ENCODE measurements at places on chromosomes 2 and 18.

DNA sequence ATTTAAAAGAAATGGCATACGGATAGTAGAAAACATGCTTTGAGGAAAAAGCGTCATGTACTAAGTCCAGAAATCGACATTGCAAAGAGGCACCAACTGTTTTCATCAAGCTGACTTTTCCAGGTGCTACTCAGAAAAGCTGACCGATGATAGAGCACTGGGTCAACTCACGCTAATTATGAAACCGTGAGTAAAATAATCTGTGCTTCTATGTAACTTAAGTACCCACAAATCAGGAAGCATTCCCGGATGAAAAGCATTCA is 353 bp upstream of the NUP35 start:
- DNase-seq, result peak; percentile 86

- DNase-seq, result no peak
These were observed 69.5 kb downstream of the INPP4A start for GRCh38 chr2:98514096-98514639.

- no peak for DNase-seq
These were observed 81.1 kb downstream of the SH3BP4 start for GRCh38 chr2:235032949-235033348.

DNA sequence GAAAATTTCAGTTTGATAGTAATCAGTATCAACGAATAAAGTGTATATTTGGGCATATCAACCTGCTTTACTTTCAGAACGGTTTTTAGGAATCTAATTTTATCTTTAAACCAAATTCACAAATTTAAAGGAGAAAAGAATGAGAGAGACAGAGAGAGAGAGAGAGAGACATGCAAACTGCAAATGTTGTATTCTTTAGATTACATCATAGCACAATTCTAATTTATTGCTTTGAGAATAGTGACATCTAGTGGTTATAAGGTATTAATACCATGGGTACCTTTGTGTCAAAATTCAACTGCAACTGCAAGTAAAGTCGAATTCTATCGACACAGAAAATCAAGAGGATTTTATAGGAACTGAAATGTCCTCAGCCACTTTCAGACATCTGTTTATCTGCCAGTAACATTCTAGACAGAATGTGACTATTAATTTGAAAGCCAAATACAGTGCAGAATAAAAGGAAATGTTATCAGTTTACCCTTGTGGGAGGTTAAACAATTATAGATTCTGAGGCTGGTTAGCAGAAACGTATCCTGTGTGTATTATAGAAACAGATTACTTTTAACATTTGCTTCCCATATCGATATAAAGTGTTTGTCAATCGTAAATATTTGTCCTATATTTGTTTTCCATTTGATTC is 529.8 kb upstream of the VRK2 start:
- DNase-seq, result peak; percentile 48

DNA sequence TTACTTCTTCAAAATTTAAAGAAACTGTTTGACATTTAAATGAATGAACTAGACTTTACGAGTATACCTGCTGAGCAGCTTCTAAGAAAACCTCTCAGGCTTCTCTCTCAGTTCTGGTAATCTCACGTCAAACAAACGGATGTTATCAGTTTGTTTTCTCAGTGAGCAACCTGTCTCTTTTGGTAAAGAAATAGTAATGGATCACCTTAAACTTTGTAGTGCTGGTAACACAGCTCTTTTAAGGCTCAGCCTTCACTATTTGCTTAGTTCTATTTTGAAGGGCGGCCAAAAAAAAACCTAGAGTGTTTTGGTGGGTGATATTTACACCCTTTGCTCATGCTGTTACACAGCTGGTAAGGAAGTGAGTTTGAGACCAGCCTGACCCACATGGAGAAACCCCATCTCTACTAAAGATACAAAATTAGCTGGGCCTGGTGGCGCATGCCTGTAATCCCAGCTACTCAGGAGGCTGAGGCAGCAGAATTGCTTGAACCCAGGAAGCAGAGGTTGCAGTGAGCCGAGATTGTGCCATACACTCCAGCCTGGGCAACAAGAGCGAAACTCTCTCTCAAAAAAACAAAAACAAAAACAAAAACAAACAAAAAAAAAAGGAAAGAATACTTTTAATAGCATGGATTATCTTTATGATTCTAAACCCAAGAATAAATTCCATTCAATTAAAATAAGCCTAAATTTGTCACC is 15.9 kb downstream of the FN1 start:
- DNase-seq, result no peak

DNA sequence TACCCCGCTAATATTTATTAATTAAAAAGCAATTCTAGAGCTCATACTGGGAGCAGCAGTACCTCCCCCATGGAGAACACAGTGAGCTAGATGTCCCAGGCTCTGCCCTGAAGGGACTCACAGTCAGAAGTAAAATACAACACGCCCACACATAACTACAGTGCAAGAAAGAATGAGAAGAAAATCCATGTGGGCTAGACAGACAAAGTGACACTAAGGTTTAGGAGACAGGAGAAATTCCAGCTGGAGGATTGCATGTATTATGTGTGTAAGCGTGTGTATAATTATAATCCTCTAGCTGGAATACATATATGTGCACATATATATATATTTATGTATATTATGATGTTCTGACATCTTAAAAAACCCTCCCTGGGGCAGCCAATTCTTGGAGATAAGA is 15.7 kb downstream of the SOWAHC start:
- DNase-seq, result no peak

DNA sequence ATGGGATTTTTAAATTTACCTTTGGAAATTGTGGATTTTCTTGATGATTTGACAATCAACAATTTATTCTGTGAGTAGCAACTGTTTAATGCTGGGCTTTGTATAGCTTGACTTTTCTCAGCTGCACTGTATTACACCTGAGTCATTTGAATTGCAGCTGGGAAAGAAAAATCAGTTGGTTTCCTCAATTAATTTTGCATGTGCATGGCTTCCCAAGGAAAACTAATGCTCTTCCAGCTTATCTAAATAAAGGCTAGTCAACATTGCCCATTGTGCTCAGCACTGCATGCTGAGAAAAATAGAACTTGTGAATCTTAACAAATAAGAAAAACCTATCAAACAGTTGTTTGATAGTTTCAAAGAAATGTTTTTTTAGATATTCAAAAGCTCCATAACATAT is 268.3 kb upstream of the CDH20 start:
- DNase-seq, result peak; percentile 49

GRCh38 chr18:577643-578375 is 2.4 kb upstream of the CETN1 start:
- DNase-seq, result no peak

- no peak for DNase-seq
These were observed 121.6 kb downstream of the NFATC1 start for GRCh38 chr18:79517341-79517740.

GRCh38 chr2:13056259-13056843 is 339.6 kb downstream of the TRIB2 start:
- DNase-seq, result peak; percentile 8

- no peak for DNase-seq
These were observed 369.4 kb downstream of the PARD3B start for GRCh38 chr2:204914708-204915107.

DNA sequence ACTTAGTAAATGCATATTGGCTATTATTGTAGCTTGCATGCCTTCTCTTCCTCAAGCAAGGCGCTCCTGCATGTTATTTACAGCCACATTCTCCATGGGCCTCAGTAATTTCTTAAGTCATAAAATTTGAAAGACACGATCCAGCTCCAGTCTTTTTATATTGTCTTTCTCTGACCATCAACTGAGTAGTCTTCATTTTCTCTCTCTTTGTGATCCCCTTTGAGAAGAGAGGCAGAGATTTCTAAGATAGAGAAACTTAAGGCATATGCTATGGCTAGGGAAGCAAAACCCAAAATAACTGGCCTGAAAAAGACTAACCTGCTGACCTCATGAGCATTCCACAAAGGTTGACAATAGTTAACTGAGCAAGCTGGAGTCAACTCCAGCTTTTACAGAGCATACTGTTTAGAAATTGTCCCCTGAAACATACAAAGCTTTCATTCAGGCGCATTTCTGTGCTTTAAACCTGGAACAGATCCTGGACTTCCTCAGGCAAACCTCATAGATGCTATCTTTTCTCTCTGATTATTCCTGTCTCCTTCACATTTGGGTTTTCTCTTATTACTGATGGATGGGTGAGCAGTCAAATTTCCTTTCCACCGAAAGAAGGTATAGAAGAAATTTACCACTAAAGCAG is 4.6 kb downstream of the DPP4 start:
- no peak for DNase-seq

GRCh38 chr18:45793264-45793965 is 32.1 kb upstream of the SIGLEC15 start:
- DNase-seq, result no peak

GRCh38 chr2:30225131-30225762 is 6.1 kb upstream of the LBH start:
- DNase-seq, result no peak

- DNase-seq, result no peak
These were observed 128.6 kb downstream of the NCK2 start for GRCh38 chr2:105873281-105873680.

- no peak for DNase-seq
These were observed 1.7 kb upstream of the CTDSP1 start for GRCh38 chr2:218397820-218398436.

- no peak for DNase-seq
These were observed 39.1 kb downstream of the PGAP1 start for GRCh38 chr2:196887431-196887830.

Data from NCI-H526 treated with DMSO at 0.1 percent for 48 hours (cell line).